Fibroblast of the conjunctiva (primary cell): ENCODE measurements at places on chromosomes 13 and 19.

DNA sequence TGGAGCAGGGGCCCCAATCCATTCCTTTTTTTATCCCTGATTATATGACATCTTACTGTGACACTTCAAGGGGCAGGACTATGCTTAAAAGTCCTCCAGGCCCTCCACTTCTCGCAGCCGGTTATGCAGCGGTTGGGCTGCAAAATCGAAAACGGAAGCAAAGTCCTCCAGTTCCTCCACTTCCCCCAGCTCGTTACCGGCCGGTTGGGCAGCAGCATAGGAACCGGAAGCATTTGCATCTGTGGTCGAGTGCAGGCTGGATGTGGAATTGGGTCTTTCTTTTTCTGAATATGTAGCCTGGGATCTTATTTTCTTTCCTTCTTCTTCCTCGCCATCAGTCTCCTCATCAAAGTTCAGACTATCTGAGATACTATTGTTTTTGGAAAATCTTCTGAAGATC, 46.1 kb downstream of the OXGR1 start:
- no peak for DNase-seq

GRCh38 chr13:20713014-20713376, 9.5 kb downstream of the IL17D start:
- no peak for DNase-seq

DNA sequence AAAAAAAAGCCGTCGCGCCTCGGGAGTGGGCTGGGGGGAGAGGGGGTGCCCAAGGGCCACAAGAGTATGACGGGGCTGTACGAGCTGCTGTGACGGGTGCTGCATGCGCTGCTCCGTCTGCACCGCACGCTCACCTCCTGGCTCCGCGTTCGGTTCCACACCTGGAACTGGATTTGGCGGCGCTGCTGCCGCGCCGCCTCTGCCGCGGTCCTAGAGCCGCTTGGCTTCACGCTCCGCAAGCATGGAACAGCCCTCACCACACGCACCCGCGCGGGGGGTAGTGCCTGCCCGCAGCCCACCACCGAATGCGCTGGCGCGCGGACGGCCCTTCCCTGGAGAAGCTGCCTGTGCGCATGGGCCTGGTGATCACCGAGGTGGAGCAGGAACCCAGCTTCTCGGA, 18.8 kb downstream of the C1QTNF9 start:
- no peak for DNase-seq

DNA sequence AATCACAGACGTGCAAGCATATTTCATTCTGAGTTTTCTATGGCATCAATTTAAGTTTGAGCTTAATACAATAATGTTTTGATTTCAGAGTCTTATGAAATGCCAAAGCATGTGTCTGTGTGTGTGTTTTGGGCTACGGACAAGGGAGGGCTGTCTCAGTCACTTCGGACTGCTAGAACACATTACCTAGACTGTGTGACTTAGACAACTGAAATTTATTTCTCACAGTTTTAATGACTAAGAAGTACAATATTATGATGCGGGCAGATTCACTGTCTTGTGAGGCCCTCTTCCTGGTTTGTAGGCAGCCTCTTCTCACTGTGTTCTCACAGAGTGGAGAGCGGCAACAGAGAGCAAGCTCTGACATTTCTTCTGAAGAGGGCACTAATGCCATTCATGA, 1202.0 kb downstream of the EFNB2 start:
- no peak for DNase-seq

- no peak for DNase-seq
Observed at GRCh38 chr13:111902726-111903125, 164.2 kb upstream of the SOX1 start.

GRCh38 chr19:6470173-6470572, 6.1 kb downstream of the CRB3 start:
- DNase-seq = no peak

- DNase-seq = no peak
Observed at GRCh38 chr19:10113964-10114650, 2.6 kb downstream of the P2RY11 start.

- DNase-seq = peak; percentile 39
Observed at GRCh38 chr19:39843919-39844793, 2.0 kb downstream of the FBL start.

GRCh38 chr19:30670011-30670329, 297.8 kb downstream of the ZNF536 start:
- DNase-seq = no peak

DNA sequence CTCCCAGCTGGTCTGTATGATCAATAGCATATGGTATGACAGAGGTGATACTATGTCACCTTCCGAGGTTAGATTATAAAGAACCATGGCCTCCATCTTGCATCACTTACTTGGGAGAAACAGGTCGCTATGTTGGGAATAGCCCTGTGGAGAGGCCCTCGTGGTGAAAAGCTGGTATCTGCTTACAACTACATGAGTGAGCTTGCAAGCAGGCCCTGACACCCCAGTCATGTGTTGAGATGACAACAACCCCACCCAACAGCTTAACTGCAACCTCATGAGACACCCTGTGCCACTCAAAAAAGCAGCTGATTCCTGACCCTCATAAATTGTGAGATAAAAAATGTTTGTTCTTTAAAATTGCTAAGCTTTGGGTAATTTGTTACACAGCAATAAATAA, 18.8 kb downstream of the MTRF1 start:
- DNase-seq = no peak

DNA sequence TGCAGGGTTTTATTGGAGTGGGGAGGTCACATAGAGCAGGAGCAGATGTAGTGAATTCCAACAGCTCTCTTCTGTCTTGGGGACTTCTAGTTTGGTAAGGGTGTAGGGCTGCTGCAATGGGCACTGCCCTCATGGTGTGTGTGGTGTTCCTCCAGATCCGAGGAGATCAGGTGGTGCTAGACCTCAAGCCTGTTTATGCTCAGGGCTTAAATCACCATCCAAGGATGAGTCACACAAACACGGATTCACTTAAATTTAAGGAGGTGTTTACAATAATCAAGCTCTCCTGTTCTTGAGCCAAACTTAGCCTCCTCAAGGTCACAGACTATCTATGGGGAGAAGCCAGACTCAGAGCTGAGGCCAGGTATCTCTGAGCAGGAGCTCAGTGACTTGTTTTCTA, 23.0 kb downstream of the HS6ST3 start:
- DNase-seq = no peak

GRCh38 chr19:10207026-10207425, 12.3 kb upstream of the DNMT1 start:
- no peak for DNase-seq

GRCh38 chr13:99938635-99939034, 32.9 kb downstream of the ZIC5 start:
- no peak for DNase-seq

DNA sequence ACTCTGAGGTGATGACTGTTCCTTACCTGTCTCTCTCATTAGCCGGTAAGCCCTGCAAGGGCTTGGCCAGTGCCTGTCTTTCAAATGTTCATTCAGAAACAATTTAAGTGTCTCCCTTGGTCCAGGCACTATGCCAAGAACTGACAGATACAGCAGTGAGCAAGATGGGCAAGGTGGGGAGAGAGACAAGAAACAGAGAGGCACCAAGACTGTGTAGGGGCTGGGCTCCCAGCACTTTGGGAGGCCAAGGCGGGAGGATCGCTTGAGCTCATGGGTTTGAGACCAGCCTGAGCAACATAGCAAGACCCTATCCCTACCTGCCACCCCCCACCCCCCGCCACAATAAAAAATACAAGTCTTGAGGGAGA, 1.3 kb upstream of the CCNE1 start:
- DNase-seq = no peak

DNA sequence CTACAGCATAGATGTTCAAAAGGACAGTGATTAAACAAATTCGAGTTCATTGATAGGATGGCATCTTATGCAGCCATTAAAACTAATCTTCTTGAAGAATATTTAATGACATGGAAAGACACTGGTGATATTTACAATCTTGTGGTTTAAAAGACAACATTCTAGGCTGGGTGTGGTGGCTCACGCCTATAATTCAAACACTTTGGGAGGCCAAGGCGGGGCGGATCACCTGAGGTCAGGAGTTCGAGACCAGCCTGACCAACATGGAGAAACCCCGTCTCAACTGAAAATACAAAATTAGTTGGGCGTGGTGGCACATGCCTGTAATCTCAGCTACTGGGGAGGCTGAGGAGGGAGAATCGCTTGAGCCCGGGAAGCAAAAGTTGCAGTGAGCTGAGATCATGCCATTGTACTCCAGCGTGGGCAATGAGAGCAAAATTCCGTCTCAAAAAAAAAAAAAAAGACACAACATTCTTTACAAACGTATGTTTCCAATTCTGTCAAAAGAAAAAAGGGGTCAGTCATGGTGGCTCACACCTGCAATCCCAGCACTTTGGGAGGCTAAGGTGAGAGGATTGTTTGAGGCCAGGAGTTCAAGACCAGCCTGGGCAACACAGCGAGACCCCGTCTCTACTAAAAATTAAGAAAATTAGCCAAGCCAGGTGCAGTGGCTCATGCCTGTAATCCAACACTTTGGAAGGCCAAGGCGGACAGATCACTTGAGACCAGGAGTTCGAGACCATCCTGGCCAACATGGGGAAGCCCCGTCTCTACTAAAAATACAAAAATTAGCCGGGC, 2.5 kb upstream of the PAK4 start:
- DNase-seq = no peak
